Gastrocnemius medialis (tissue), 4 donors: ENCODE measurements at places on chromosomes 11 and 22. TPM values are rescaled to one million over a fixed set of nuclear protein-coding genes. Genes with fewer than 3 reads are reported as not detected.

GRCh38 chr22:23037429-23038333 is 32.6 kb upstream of the GNAZ start:
- H3K36me3 ChIP-seq = no peaks in the 10 kb centered on the region
- H3K4me3 ChIP-seq = no peak overlapping the region
- no peaks in the 10 kb centered on the region for H3K4me1 ChIP-seq

DNA sequence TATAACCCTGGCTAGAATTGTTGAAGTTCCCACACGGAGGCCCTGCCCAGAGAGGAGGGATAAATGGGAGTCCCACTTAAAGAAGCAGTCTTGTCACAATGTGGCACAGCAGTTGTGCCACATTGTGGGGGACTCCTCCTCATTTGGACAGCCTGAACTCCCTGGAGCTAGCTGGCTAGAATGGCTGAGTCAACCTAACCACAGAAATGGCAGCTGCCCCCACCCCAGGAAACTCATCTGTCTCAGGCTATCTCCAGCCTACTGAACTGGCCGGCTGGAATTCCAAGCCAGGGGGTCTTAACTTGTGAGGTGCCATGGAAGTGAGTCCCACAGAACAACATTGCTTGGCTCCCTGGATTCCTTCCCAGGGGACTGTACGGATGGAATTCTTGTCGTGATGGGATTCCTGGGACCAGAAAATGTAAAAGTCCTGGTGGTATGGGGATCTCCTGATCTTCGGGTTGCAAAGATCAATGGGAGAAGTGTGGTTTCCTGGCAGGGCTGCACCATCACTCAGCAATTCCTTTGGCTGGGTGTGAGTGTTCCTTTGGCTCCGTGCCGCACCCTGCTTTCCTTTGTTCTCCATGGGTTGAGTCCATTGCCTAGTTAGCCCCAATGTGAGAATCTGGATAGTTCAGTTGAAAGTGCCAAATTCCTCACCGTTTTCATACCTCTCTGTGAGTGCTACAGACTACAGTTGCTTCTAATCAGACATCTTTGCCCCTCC is 791.2 kb upstream of the FAT3 start:
- no peaks in the 10 kb centered on the region for H3K27me3 ChIP-seq
- no peak overlapping the region for H3K27ac ChIP-seq
- DNase-seq = no peak
- no peaks in the 10 kb centered on the region for H3K4me1 ChIP-seq

GRCh38 chr11:69883292-69884255 is 64.4 kb upstream of the FGF3 start:
- H3K4me1 ChIP-seq = no peaks in the 10 kb centered on the region
- DNase-seq = no peak
- no peak overlapping the region for H3K4me3 ChIP-seq
- no peaks in the 10 kb centered on the region for H3K36me3 ChIP-seq
- no peak overlapping the region for H3K27ac ChIP-seq
- peaks cover 5% of the 10 kb centered on the region for H3K27me3 ChIP-seq

DNA sequence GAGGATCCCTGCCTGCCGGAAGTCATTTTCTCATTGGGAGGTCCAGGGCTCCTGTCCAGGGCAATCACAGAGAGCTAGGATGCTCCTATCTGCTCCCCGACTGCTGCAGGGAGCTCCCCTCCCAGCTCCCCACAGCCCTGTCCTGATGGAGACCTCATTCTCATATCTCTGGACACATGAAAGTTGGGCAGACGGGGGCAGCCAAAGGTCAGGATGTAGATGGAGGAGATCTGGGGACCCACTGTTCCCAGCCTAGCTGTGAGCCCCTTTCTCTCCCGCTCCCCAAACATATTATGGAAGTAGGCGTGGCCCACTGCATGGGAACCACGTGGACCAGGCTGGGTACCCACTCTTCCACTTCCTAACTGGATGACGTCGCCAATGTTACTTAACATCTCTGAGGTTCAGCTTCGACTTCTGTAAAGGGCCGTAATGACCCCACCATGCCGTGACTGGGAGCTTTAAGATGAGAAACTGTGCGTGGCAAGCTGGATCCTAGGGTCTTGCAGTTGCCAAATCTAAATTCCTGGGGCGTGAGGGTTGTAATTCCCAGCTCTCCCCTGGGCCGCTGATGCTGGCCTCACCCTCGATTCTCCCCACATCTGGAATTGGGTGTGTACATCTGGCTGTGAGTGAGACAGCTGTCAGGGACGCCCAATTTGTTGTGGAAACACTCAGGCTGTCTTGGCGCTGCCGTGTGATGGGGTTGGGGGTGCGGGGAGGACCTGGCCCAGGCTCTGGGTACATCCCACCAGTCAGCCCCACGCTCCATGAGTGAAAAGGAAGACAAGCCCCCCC is 1.8 kb downstream of the CDC42EP2 start:
- peak overlapping the region; percentile 92 for H3K27ac ChIP-seq
- peak; percentile 33 for DNase-seq
- H3K36me3 ChIP-seq = no peaks in the 10 kb centered on the region

DNA sequence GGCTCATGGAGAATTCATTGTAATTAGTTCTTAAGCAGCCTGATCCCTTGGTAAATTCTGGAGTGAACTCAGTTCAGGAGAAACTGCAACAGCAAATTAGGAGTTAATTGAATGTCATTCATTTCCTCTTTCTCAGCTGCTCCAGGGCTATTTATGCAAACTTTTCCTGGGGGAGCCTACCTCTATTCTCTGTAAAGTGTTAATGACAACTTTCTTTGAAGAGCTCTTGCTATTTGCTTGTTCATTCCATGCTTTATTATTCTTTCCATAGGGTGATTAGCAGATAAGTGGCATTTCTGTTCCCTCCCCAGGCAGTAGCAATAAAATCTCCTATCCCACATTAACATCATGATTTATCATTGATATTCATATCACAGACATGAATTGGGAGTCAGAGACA is 267.6 kb upstream of the DDI1 start:
- DNase-seq = no peak
- no peak overlapping the region for H3K27ac ChIP-seq
- no peaks in the 10 kb centered on the region for H3K4me1 ChIP-seq

Gene PLEKHB1
- total RNA-seq = 4.5 TPM

Gene TTLL12
- total RNA-seq = 19.7 TPM

- no peaks in the 10 kb centered on the region for H3K27me3 ChIP-seq
- no peak overlapping the region for H3K27ac ChIP-seq
- peaks cover 10% of the 10 kb centered on the region for H3K4me1 ChIP-seq
- no peak overlapping the region for H3K4me3 ChIP-seq
- DNase-seq = no peak
These were observed 123.8 kb downstream of the LARGE1 start for GRCh38 chr22:33796494-33796893.

DNA sequence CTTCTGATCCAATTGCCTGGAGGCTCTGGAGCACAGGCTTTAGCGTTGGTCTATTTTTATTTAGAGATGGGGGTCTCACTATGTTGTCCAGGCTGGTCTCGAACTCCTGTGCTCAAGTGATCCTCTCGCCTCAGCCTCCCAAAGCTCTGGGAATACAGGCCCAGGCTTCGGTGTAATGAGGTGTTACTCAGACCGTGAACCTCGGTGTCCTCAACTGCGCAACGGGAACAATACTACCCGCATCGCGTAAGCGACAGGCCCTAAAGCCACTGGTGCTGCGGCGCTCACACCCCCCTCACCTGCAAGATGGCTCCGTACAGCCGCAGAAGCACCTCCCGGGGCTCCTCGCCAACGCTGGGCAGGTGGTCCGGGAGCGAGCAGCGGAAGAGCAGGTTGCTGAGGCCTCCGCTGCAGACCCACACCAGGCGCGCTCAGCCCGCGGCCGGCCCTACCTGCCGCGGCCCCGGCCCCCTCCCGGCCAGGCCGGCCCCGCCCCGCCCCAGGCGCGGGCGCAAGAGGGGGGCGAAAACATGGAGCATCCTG is 628 bp downstream of the CHKB start:
- H3K4me3 ChIP-seq = peak overlapping the region; percentile 79
- no peak for DNase-seq
- H3K4me1 ChIP-seq = peaks cover 46% of the 10 kb centered on the region
- H3K36me3 ChIP-seq = no peaks in the 10 kb centered on the region
- H3K27ac ChIP-seq = peak overlapping the region; percentile 97
- H3K27me3 ChIP-seq = no peaks in the 10 kb centered on the region

DNA sequence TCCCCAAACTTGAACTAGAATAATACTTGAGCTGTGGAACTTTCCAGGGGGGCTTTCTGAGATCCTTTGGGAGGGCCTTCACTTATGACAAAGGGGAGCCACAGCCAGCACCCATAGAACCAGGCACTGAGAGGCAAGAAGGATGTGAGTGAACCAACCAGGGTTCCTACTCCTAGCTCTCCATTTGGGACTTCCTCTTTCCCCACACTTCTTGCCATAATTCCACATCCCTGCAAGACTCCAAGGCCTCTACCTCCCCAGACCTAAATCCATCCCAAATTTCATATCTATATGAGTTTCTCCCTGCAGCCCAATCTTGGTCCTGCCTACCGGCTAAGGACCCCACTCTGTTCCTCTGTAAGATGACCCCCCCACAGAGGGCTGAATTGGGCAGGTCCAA is 31.5 kb downstream of the NRXN2 start:
- no peaks in the 10 kb centered on the region for H3K36me3 ChIP-seq
- H3K27me3 ChIP-seq = no peaks in the 10 kb centered on the region
- H3K4me3 ChIP-seq = no peak overlapping the region
- DNase-seq = no peak
- H3K4me1 ChIP-seq = peaks cover 27% of the 10 kb centered on the region

DNA sequence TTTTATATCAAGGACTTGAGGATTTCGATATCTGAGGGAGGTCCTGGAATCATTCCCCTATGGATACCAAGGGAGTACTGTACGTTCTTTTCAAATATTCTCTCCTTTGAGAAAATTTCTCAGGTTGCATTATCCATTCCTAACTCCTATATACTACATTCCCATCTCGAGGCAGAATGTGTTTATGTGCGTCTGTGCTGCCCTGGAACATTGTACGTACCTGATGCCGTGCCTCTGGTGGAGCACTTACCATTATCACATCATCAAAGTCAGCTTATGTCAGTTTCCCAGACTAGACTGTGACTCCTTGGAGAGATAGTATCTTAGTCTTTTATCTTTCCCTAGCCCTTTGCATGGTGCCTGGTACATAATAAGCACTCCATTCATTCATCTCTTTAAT is 21.7 kb downstream of the UBASH3B start:
- no peaks in the 10 kb centered on the region for H3K4me1 ChIP-seq
- H3K4me3 ChIP-seq = no peak overlapping the region
- no peaks in the 10 kb centered on the region for H3K27me3 ChIP-seq
- no peaks in the 10 kb centered on the region for H3K36me3 ChIP-seq

- H3K27ac ChIP-seq = peak overlapping the region; percentile 85
- H3K4me1 ChIP-seq = peaks cover 26% of the 10 kb centered on the region
- peak; percentile 84 for DNase-seq
- peak overlapping the region; percentile 71 for H3K4me3 ChIP-seq
These were observed 86.3 kb upstream of the CRYBB3 start for GRCh38 chr22:25113316-25113721.

DNA sequence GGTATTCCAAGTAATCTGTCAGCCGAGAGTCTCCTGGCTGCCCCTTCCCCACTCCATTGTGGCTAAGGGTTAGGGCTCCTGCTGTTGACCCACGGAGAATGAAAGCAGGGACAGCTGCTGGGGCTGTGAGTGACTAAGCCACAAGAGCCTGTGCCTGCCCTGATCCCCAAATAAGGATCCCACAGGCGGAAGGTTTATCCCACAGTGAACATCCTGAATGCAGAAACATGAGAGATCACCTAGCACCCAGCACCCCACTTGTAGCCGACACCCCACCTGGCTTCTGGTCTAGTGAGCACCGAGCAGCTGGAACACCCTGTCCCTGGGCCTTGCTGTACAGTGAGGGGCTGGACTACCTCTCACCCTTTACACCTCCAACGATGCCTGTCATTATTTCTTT is 117.7 kb upstream of the LMO1 start:
- no peaks in the 10 kb centered on the region for H3K27me3 ChIP-seq
- no peak for DNase-seq
- no peak overlapping the region for H3K4me3 ChIP-seq
- no peak overlapping the region for H3K27ac ChIP-seq
- no peaks in the 10 kb centered on the region for H3K36me3 ChIP-seq
- H3K4me1 ChIP-seq = no peaks in the 10 kb centered on the region

Gene ANO5
- 18.8 TPM for total RNA-seq

GRCh38 chr11:23502826-23503225 is 642.6 kb upstream of the CCDC179 start:
- H3K27me3 ChIP-seq = no peaks in the 10 kb centered on the region
- no peak overlapping the region for H3K27ac ChIP-seq
- no peak overlapping the region for H3K4me3 ChIP-seq
- no peaks in the 10 kb centered on the region for H3K4me1 ChIP-seq

DNA sequence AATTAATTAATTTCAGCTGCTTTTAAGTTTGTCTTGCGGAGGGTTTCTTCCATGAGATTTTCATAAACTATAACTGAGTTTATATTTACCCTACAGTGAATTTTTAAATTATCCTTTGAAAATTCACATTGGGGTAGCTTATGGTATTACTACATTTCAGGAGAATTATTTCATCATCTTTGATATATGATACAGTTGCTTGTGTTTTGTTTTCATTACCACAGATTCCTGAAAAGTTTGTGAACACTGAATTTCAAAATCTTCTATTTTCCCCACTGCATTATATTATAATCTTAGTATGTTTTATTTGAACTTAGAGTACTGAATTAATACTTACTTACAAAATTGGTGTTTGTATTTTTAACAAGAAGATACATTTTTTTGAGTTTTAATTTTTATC is 24.4 kb downstream of the METTL15 start:
- H3K4me1 ChIP-seq = no peaks in the 10 kb centered on the region
- no peak for DNase-seq
- H3K36me3 ChIP-seq = peaks cover 11% of the 10 kb centered on the region
